ENCODE measurements at places on chromosomes 3 and 15.

GRCh38 chr3:111745786-111746185 lies 113.3 kb upstream of the PHLDB2 start:
- DNase-seq = no peak

GRCh38 chr3:107663266-107663665 lies 140.5 kb downstream of the BBX start:
- no peak for DNase-seq

DNA sequence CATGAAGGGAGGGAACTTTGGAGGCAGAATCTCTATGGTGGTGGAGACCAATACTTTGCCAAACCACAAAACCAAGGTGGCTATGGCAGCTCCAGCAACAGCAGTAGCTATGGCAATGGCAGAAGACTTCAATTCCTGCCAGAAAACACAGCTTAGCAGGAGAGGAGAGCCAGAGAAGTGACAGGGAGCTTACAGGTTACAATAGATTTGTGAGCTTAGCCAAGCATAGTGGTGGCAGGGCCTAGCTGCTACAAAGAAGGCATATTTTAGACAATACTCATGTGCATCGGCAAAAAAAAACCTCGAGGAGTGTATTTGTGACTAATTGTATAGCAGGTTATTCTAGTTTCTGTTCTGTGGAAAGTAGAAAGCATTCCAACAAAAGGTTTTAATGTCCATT lies 6.4 kb upstream of the CSTA start:
- DNase-seq = no peak

DNA sequence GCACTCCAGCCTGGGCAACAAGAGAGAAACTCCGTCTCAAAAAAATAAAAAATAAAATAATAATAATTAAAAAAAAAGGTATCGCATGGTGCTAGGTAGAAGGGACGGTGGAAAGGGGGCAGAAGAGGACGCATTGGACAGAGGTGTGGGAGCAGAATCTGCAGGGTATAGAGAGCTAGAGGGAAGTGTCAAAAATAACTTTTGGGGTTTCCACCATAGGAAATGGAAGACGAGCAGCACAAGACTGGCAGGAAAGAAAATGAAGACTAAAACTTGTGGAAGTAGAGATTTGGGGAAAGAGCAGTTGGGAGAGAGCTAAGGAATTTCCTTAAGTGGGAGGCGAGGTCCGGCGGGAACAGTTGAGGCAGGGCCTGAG lies 585 bp upstream of the MKRN2 start:
- no peak for DNase-seq
